ENCODE measurements at places on chromosomes 1 and 21.

DNA sequence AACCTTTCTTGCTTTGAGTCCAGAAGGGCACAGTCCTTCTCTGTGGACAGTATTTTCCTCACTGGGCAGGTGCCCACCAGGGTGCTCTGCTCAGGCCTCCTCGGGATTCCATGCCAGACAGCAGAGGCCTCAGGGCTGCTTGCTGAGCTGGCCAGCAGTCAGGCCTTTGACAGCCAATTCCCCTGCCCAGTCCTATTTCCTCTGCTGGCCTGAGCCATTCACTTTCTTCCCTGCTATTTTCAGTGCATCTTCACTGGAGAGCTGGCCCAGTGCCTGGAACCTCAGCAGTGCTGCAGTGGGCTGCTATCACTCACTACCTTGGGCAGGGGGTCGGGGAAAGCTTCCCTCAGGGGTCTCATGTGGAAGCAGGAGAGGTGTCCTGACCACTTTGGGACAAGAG, 33.2 kb downstream of the KCNA10 start:
- DNase-seq: no peak

DNA sequence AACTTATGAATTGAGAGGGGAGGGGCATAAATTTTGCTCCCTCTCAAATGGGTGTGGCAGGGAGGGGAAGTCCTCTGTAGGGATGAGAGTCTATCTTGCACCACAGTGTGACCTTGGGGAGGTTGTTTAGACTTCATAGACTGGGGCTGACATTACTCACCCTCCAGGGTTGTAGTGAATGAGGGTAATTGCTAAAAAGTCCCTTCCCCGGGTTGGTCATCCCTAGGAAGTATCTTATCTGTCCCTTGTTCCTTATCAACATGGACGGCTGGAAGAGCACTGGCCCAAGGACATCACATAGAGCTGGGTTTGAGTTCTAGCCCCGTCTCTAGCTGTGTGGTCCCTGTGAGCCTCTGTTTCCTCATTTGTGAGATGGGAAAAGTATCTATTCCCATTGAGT, 52.4 kb upstream of the SLC2A1 start:
- DNase-seq: no peak

DNA sequence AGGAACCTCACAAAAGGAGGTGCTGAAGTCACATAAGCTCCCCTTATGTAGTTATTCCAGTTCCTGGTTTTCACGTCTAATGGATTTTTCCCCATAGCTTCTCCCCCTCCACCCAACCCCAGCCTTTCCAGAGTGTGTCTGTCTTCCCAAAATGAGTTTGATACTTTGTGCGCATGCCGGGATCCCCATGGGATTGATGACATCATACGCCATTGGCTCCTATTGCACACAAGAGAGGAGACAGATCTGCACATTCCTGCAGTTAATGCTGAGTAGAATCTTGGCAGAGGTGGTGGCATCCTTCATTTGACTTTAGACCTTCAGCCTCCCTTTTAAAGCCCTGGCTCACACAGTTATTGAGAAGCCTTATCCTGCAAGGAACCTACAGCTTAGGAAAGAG, 71.4 kb downstream of the DDR2 start:
- no peak for DNase-seq

- DNase-seq: no peak
Measured at GRCh38 chr1:38652217-38652616, 207.4 kb downstream of the RRAGC start.

DNA sequence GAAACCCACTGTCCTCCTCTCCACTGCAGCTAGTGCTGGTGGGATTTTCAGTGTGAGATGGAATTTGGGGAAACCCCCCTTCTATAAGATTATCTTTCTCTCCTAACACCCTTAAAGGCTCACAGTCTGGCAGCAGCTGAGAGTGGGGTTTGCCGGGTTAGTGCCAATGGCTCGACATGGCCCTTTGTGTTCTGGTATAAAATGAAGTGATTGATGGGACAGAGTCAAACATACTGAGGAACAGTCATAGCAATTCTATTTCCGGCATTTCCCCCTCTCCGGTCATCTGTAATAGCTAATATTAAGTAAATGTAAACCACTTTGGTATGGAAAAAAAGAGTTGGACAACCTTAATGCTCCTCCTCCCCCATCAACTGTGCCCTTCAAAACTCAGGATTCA, 37.6 kb downstream of the TFF3 start:
- no peak for DNase-seq

DNA sequence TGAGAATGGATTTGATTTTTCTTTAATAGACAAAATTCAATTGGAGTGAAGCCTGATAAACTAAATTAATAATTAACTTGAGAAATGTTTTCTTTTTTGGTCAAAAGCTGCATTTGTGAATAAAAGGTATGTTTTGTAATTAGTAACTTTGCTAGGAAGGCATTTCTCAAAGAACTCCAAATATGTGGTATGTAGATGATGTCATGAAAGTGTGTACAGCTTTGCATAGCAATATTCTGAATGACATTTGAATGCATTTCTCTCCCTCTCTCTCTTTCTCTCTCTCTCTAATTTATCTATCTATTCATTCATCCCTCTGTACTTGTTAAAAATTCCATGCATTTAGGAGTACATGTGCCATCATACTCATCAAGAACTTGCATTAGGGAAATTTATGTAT, 109.1 kb upstream of the ADAMTS5 start:
- no peak for DNase-seq

DNA sequence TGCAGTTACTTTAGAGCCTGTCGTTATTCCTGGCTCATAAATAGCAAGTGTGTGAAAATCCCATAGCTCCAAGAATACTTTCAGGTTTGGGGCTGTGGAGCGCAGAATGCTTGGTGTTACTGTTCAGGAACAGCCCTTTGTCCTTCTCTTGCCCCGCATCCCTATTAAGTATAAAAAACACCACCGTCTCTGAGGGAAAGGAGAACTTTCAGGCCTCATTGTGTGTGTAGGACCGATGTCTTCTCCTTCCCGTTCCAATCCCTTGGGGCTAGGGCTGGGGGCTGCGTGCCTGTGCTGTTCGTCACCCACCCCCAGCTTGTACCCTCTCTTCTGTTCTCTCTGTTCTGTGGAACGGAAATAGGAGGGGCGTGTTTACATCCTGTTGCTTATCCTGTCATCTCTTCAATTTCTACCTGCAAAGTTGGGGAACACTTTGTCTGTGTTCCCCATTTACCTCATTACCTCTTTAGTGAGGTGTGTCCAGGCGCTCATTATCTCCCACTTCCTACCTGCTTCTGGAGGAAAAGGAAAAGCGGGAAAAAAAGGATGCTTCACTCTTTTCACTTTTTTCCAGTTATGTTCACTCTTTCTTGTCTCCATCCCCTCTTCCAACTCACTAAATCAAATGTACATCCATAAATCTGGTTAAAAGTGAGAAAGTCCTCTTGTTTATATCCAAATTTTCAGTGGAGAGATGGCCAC, 788 bp upstream of the TXNIP start:
- peak; percentile 81 for DNase-seq

- DNase-seq: no peak
Measured at GRCh38 chr1:191528275-191528674, 630.0 kb upstream of the RGS18 start.

Data from OCI-M1 (cell line).